Nucleus accumbens (tissue), 56 donors: ENCODE measurements at places on chromosomes 6 and 20.

DNA sequence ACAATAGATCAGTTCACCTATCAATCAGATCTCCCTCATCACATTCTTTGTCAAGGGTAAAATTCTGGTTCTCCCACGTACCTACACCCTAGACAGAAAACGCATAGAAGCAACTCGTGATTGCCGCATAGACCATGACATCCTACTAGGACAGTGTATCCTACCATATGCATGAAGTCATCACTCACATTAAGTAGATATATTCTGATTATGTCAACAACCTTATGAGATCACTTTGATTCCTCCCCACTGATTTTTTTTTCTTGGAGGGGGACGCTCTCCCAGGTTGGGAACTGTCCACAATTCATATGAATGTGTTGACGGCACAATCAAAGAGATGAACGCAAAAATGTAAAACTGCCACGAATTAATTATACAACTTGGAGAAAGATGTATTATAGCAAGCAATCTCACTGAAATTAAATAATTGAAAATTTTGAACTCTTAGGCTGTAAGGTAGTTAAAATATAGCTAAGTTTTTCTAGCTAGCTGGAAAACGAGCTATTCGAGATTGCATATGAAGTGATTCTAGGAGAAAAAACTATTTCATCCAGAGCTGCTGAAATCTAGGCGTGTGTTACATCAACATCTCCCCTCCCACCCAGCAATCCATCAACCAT lies 82.5 kb upstream of the CCDC28A start:
- no peak for DNase-seq

DNA sequence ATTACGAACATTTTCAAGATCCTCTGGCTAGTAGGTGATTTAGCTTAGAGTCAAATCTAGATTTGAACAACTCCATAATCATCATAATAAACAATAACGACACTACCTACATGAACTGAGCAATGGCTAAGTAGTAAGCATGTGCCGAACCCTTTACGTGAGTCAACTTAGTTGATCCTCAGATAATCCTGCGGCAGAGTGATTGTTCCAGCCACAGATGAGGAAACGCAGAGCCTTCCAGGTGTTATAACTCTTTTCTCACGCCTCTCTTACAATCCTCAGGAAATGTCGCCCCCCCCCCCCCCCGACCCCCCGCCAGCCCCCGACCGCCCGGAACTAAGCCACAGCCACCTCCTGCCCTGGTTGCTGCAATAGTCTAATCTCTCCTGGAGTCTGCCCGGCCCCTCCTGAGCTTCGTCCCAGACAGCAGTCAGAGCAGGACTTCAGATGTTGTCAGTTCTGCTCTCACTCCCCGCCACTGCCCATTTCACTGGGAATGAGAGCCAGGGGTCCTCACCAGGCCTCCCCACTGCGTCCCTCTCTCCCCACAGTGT lies 141.5 kb upstream of the AGPAT4 start:
- no peak for DNase-seq

GRCh38 chr6:106527979-106528378 lies 101.3 kb downstream of the RTN4IP1 start:
- no peak for DNase-seq

- no peak for DNase-seq
Measured at GRCh38 chr6:68697394-68697793, 62.3 kb downstream of the ADGRB3 start.

- DNase-seq: no peak
Measured at GRCh38 chr6:67345946-67346345, 1289.1 kb upstream of the ADGRB3 start.

- DNase-seq: peak; percentile 18
Measured at GRCh38 chr6:31356946-31357466, at the start of gene HLA-B. HLA-B (minus strand) TSS chr6:31357179; CDS start chr6:31357158, 21 bp downstream.

DNA sequence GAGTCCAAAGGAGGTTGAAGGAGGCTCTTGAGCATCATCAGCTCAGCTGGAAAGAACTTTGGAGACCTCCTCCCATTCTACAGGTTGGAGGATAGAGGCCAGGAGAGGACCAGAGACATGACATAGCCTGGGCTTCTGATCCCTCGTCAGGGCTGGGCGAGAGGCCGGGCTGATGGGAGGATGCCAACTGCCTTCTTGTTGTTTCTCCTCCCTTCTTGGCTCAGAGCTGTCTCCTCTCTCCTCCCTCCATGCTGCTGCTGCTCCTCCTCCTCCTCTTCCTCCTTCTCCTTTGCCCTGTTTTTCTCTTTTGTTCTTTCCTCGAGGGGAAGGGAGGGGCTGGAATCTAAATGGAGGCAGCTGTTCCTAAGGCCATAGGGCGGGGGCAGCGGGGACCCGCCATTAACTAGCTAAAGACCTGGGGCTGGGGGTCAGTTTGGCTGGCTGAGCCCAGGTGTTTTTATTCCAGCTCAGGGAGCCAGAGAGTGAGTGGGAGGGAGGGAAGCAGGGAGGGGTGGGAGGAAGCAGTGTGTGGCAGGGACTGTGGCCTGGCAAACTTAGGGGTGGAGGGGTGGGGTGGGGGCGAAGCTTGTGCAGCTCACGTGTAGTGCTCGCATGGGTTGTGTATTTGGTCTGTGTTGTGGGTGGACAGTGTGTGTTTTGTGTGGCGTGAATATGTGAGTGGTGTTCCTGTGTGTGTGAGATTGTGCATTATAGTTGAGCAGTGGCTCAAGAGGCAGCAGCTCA lies 84.8 kb downstream of the CD40 start:
- DNase-seq: peak; percentile 4

- DNase-seq: no peak
Measured at GRCh38 chr6:78363688-78364087, 503.7 kb upstream of the IRAK1BP1 start.

GRCh38 chr6:165915022-165915770 lies 252.2 kb upstream of the PDE10A start:
- no peak for DNase-seq

- no peak for DNase-seq
Measured at GRCh38 chr6:36686668-36687513, 8.4 kb downstream of the CDKN1A start.
